ENCODE measurements at places on chromosomes 7 and 10.

DNA sequence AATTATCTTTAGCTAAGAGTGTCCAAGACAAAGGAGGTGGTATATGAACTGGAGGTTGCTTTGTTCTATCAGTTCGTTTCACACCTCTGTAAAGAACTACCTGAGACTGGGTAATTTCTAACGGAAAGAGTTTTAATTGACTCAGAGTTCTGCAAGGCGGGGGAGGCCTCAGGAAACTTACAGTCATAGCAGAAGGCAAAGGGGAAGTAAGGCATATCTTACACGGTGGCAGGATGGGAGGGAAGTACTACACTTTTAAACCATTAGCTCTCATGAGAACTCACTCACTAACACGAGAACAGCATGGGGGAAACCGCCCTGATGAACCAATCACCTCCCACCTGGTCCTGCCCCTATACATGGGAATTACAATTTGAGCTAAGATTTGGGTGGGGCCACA, 1202.3 kb upstream of the LRRTM3 start:
- no peak for DNase-seq

DNA sequence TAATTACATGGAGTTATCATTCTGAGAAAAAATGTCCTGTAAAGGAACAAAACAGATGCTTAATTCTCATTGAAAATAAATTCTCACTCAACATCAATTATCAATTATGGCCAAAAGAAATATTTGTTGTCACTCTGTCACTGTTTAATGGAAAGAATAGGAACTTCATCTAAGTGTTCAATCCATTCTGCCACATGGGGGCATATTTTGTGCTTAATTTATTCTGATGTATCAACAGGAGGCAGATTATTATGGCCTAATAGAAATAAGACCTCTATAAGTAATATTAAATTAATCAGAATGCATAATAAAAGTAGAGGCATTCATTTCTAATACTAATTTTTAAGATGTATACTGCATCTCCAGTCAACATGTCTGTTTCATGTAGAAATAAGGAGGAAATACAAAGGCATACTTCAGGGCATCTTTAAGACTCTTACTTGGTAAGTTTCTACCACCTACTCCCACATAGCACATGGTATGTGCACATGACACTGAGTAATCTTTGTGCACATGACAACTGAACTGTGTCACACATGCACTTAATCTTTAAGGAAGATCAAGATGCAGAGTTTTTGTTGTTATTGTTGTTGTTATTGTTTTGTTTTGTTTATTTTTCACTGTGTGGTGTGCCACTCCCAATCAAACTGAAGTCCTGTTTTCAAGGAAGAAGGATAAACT, 420.4 kb upstream of the SEMA3A start:
- DNase-seq: no peak

DNA sequence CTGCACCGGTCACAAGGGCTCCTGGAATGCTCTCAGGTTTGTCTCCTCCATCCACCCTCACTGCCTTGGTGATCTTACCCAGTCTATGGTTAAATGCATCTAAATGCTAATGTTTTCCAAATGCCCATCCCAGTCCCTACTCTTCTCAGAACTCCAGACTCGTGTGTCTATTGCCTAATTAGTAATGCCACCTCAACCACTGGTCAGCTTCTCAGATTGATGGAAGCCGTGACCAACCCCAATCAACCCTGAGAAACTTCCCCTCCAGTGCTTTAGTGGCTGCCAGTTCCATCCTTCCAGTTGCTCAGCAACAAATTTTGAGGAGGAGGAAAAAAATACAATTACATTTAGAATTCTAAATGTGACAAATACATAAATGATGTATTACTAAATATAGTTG, 18.6 kb downstream of the NUDCD3 start:
- DNase-seq: no peak

DNA sequence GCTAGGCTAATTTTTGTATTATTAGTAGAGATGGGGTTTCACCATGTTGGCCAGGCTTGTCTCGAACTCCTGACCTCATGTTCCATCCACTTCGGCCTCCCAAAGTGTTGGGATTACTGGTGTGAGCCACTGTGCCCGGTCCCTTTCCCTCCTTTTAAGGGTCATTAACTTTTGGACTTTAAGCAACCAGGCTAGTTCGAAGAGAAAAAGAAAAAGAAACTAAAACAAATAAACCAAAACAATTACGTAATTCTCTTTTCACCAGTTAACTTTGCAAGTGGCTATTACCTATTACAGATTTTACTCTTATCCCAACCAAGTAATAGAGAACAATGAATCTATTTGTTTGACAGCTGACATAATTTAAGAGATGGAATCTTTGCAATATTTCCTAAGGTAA, 72.8 kb upstream of the SEMA3C start:
- DNase-seq: no peak
